T follicular helper cell (primary cell): ENCODE measurements at places on chromosomes 2 and 18.

GRCh38 chr2:215773728-215774127 is 239.6 kb downstream of the MREG start:
- no peak for DNase-seq

GRCh38 chr18:78304192-78305164 is 675.1 kb upstream of the SALL3 start:
- no peak for DNase-seq

DNA sequence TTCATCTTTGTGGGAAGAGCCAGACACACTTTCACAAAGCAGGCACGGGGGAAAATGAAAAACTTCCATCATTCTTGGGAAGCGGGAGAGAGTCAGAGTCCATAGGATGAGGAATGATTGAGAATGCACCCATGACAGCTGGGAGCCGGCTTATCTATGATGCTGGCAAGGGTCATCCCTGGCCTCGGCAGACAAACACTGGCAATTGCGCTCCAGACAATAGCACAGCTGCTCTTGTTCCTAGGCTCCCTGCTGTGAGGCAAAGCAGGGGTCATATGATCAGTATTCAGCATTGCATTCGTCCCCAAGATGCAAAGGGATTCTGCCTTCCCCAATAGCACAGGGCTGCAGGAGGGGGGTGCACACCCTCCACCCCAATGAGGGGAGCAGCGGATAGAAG is 33.0 kb downstream of the CYRIA start:
- DNase-seq = no peak

GRCh38 chr2:126801473-126801872 is 97.2 kb upstream of the TEX51 start:
- DNase-seq = no peak

DNA sequence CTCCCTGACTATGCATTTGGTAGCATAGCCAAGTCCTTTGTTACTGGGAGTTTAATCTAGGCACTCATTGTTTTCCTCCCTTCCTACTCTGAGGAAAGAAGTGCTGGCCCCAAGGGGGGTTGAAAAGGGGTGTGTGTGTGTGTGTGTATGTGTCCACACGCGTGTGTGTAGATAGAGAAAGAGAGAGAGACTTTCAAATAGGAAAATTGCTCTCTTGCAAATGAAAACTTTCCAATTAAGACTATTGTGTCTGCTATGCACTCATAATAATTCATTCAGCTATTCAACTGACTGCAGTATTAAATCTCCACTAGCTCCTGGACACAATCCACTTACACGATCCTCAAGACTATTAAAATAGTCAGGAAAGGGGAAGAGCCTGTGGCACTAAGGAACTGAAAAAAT is 92.9 kb upstream of the CSRNP3 start:
- DNase-seq = no peak

- no peak for DNase-seq
Measured at GRCh38 chr2:235126768-235127167, 175.0 kb downstream of the SH3BP4 start.

- no peak for DNase-seq
Measured at GRCh38 chr2:193824474-193824873, 1629.7 kb upstream of the TMEFF2 start.

DNA sequence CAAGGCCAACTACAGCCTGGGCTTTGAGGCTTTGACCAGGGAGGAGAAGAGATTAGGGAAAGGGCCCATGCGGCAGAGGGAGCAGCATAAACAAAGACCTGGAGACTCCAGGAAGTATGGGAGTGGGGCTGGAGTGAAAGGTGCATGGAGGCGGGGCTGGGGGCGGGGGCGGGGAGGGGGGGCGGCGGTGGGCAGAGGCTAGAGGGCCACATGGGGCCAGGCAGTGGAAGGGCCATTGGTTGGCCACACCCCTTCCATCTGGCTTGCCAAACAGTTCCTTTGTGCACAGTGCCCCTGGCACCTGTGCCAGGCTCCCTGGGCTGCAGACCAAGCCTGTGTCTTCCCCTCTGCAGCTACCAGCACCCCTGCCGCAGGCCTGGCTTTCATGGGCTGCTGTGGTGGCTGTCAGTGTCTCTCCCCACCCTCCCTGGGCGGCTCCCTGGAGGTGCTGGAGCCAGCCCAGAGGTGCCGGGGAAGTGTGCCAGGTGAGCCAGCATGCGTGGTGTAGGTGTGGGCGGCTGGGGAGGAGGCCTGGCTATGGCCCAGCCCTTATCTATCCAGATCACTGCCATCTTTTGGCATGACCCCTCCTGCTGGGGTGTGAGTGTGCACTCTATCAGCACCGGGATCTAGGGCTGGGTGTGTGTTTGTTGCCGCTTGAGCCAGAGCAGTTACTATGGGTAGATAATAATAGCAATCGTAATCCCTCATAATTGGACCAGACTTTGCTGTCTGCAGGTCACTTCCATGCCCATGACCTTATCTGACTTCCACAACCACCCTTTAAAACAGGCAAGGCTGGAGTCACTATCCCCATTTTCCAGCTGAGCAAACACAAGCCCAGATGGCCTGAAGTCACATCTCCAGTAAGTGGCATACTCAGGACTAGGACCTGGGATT is 30.5 kb downstream of the DNMT3A start:
- no peak for DNase-seq

DNA sequence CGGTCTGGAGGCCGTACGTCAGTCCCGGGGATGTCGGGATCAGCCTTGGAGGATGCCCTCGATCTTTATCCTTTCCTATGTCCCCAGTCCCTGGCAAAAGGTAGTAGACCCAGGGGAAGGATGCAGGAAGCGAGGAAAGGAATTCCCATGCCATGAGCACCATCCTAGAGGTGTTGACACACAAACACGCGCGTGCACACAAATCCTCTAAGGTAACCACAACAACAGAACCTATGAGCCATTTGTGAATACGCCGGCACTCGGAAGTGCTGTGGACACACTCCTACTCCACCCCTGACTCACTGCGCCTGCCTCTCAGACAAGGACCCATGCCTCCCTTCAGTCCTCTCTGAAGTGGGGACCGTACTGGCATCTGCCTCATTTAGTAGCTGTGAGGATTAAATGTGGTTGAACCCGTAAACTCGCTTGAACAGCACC is 11.3 kb upstream of the MLPH start:
- no peak for DNase-seq

DNA sequence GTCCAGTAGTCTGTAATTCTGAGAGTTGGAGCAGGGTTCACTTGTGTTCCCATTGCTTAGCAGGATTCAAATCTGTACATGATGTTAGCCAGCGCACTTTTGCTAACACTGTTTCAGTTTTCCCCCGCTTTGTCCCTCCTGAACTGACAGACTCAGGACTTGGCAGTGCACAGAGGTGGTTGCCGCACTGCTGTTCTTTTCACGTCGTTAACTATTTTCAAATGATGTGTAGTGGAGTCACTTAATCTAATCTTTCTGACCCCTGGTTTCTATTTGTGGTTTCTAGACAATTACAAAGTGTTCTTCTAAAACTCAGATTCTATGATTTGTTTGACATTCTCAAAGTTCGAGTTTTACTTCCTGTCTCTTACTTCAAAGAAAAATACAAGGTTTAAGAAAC is 234.5 kb downstream of the RBM43 start:
- no peak for DNase-seq

DNA sequence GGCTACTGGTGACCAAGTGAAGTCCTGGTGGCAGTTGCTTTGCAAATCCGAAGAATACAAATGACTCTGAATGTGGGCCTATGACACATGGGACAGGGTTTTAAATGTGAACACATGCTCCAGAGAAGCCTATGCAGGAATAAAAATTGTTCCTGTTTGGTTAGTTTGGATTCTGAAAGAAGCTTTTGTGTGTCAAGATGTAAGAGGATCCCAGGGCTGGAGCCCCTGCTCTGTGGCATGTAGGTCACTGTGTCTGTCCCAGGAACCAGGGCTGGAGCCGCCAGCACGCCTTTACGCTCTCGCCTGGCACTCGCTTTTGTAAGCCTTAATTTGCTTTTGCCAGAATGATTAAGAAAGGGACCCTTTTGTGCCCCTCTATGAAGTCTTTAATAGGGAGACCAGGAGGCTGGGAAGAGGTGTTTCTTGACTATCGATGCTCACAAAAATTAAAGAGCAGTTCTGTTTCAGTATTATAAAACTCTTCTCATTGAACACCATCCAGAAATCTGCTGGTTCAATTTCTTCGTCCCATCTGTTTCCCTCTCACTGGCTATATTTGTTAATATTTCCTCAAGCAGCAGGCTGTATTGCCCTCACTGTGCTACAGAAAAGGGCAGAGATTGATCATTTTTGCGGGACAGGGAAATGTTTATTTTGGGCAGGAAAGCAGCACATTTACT is 532.7 kb upstream of the POU3F3 start:
- no peak for DNase-seq
